Stimulated activated CD8-positive, alpha-beta memory T cell treated with anti-CD3 and anti-CD28 coated beads, Interleukin-15, amount 100 ng/mL, for 24 hours (primary cell): ENCODE measurements at places on chromosomes 2 and 18.

- no peak for DNase-seq
Observed at GRCh38 chr18:37710726-37711125, 145.1 kb upstream of the CELF4 start.

- DNase-seq: no peak
Observed at GRCh38 chr18:42363446-42364441, 408.7 kb downstream of the PIK3C3 start.

DNA sequence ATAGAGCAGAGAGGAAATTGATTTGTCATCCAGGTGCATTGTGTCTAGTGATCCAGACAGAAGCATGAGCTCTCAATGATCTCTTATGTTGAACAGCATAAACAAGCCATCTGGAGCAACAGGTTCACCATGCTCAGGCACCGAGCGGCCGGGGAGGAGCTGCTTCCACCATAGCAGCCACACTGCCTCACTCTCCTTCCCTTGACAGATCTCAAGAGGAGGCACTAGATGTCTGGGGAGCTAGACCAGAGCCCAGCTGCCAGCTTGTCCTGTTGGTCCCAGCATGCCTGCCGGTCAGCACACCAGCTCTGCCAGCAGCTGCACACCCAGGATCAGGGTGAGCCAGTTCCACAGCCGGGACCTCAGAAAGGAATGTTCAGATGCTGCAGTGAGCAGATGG, 17.5 kb upstream of the LONRF2 start:
- DNase-seq: no peak

- no peak for DNase-seq
Observed at GRCh38 chr2:85427300-85427835, 8.9 kb downstream of the SH2D6 start.

DNA sequence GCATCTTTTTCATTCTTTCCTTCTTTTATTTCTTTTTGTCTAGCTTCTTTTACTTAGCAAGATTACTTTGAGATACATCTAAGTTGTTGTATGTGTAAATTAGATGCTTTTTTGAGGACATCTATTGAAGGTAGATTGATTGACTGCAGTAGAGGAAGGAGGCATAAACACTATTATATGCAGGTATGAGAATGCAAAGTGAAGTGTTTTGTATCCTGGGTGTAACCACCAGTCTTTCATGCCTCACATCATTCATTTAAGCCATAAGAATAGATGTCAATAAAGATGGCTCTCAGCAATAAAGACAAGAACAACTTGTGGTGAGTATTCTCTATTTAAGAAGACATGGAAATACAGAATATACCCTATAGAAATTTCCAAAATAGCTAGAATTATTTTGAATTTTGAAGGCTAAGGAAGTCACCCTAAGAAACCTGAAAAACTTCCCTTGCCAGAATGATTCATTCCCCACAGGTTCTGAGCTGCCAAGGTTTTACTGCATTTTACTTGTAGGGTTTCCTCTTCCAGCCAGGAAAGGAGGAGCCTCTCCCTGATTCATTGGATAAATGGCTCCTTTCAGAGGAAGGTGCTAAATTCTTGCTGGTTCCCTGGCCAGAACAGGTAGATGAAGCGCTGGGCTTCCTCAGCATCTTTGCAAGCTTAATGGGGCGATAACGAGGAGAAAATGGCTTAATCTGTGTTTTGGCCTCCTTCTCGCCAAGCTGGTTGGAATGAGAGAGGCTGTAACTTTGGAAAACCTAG, 279.8 kb upstream of the SLC14A2 start:
- DNase-seq: no peak

DNA sequence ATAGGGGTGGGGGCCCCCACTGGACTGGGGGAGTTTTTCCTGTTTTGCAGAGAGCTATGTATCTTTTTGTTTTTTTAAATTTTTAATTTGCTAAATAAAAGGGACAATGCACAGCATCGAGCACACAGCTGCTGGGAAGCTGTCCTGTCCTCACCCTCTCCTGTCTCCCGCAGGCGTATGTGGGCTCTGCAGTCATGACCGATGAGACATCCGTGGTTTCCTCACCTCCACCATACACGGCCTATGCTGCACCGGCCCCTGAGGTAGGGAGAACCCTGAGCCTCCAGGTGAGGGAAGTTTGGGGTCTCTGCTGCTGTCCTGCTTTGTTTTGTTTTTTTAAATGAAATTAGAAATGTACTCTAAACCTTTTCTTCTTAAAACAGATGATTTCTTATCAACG, 27.6 kb downstream of the PLEKHB2 start:
- no peak for DNase-seq

- no peak for DNase-seq
Observed at GRCh38 chr18:57542812-57543427, 43.6 kb downstream of the FECH start.

DNA sequence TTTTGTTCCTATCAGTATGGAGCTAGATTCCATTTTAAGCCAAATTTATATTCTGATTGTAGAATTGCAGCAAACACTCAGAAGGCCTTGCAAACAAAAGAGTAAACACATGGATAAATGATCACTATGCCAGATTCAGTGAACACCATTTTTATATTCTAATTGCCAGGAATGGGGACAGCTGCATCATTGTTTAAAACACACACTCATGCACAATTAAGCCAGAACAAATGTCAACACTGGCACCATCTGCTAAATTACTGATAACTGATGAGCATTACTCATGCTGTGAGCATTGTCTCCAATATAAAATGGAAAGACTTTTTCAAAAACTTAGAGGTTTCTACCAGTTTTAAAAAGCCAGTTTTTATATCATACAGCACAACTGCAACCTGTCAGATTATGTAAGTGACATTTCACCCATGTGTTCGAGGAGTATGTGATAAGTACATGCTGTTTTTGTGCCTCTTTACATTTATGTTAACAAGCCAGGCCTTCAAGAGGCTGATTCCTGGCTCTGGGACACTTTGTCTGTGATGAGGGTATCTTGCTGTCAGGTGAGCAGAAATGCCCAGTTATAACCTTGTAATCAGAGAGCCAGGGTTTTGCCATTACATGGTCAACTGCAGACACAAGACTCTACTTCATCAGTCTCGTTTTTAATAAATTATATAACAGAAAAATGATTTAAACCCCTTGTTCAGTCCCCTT, 4.4 kb upstream of the ST8SIA5 start:
- DNase-seq: no peak

DNA sequence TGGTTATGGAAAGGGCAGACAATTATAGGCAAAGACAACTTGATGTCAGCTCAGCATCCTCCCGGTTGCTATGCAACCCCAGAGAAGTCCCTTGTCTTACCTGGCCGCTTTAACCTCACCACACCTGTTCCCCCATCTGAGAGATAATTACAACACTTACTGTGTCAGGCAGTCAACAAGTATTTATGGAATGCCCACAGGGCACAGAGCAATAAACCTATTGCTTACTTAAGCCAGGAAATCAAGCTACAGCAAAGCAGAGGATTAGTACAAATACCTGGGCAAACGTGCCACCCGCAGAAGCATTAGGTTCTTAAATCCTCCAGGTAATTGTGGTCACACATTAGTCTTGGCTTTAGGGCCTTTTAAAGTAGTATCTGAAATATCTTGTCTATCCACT, 320.4 kb upstream of the REV1 start:
- no peak for DNase-seq

- no peak for DNase-seq
Observed at GRCh38 chr2:88638743-88639142, 11.5 kb upstream of the EIF2AK3 start.
